ENCODE measurements at places on chromosomes 7 and 10. TPM values are rescaled to one million over a fixed set of nuclear protein-coding genes. Genes with fewer than 3 reads are reported as not detected.

Gene UNC5B
- 0.08 TPM for total RNA-seq

Gene HYAL4
- not detected for total RNA-seq

Gene TAS2R3
- total RNA-seq: not detected

Gene VPS37D
- total RNA-seq: 1.3 TPM

Measured in CD8-positive, alpha-beta T cell (primary cell).